ENCODE measurements at places on chromosomes 6 and 20. TPM values are rescaled to one million over a fixed set of nuclear protein-coding genes. Genes with fewer than 3 reads are reported as not detected.

GRCh38 chr6:27188061-27188884 lies 59.2 kb upstream of the PRSS16 start:
- H3K4me1 ChIP-seq, result peaks cover 11% of the 10 kb centered on the region
- peak; percentile 41 for DNase-seq
- H3K36me3 ChIP-seq, result no peaks in the 10 kb centered on the region

- no peak for DNase-seq
- peaks cover 73% of the 10 kb centered on the region for H3K4me1 ChIP-seq
- H3K4me3 ChIP-seq, result no peak overlapping the region
- H3K27ac ChIP-seq, result peak overlapping the region; percentile 76
- H3K36me3 ChIP-seq, result no peaks in the 10 kb centered on the region
Observed at GRCh38 chr6:42278131-42278853, 60.6 kb upstream of the MRPS10 start.

DNA sequence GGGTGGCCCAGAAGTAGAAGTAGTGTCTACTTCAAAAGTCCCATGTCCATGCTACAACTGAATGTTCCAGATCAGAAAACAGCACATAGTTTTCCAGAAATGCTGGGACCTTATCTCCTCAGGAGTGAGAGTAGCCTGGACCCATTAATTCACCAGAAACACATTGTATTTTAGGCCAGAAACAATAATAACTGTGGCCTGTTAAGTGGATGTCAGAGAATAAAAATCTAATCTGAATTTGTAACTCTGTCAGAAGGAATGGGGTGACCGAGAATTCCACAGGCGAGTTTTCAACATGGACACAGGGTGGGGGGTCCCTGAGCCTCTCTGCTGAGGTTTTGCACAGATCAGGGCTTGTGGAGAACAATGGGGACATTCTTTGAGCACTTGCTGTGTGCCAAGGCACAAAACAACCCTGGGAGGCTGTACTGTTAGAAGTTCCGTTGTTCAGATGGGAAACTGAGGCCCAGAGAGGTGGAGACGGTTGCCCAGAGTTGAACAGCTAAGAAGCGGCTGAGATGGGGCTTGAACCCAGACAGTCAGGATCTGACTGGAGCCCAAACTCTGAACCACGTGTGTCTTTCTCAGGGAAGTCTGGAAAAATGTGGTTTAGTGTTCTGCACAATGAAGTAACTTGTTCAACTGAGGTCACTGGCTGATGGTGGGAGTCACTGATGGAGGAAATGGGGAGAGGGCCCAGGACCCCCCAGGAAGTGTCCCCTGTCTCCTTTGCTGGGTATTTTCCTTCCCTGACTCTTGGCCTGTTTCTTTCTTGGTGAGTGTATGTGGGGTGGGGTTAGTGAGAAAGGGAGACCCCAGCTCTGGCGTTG lies 44.2 kb downstream of the SNAI1 start:
- no peaks in the 10 kb centered on the region for H3K36me3 ChIP-seq
- H3K27me3 ChIP-seq, result no peaks in the 10 kb centered on the region
- H3K4me1 ChIP-seq, result no peaks in the 10 kb centered on the region
- H3K4me3 ChIP-seq, result no peak overlapping the region
- no peak for DNase-seq

GRCh38 chr6:15622045-15622740 lies 40.6 kb downstream of the DTNBP1 start:
- H3K4me3 ChIP-seq, result no peak overlapping the region
- peaks cover 17% of the 10 kb centered on the region for H3K36me3 ChIP-seq
- H3K27ac ChIP-seq, result no peak overlapping the region
- H3K27me3 ChIP-seq, result no peaks in the 10 kb centered on the region

DNA sequence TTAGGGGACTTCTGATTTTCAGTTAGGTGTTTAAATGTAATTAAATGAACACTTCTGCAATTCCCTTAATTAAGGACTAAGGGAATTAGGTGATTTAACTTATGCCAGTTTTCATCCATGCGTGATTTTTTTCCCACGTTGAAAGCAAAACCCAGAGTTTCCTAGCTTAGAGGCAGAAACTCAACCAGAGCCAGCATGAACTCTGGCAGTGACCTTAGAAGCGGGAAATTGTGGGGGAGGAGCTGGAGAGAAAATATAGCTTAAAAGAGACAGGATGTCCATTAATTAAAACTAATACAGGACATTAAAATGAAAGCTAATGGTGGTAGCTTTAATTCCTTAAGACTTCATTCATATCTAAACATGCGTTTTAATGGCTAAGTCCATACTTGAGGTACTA lies 41.6 kb downstream of the IYD start:
- H3K36me3 ChIP-seq, result no peaks in the 10 kb centered on the region
- no peaks in the 10 kb centered on the region for H3K4me1 ChIP-seq
- DNase-seq, result no peak
- H3K4me3 ChIP-seq, result no peak overlapping the region
- H3K27ac ChIP-seq, result no peak overlapping the region

DNA sequence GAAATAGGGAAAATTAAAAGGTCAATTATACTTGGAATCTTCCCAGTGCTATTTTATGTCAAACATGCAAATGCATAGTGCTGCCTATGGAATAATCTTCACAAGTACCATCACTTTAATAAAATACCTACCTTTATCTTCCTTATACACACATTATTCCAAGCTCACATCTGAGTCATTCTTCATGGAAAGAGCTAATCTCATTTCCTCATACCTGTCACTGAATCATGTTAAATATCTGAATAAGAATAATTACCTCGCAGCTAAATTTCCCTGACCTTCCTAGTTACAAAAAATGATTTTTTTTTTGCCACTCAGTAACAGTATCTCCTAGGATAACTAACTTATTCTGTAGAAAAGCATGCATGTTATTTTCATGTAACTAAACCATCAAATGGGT lies 661.4 kb upstream of the HS3ST5 start:
- no peak overlapping the region for H3K27ac ChIP-seq
- no peaks in the 10 kb centered on the region for H3K36me3 ChIP-seq
- H3K4me1 ChIP-seq, result no peaks in the 10 kb centered on the region

- H3K4me3 ChIP-seq, result no peak overlapping the region
- H3K4me1 ChIP-seq, result no peaks in the 10 kb centered on the region
- no peak overlapping the region for H3K27ac ChIP-seq
- no peak for DNase-seq
- no peaks in the 10 kb centered on the region for H3K36me3 ChIP-seq
Observed at GRCh38 chr6:11527274-11527870, 10.2 kb upstream of the TMEM170B start.

- H3K27me3 ChIP-seq, result no peaks in the 10 kb centered on the region
- no peak overlapping the region for H3K4me3 ChIP-seq
- no peak for DNase-seq
- peaks cover 15% of the 10 kb centered on the region for H3K4me1 ChIP-seq
- H3K27ac ChIP-seq, result no peak overlapping the region
Observed at GRCh38 chr20:23155141-23155590, 69.0 kb upstream of the CD93 start.

- no peak overlapping the region for H3K4me3 ChIP-seq
- DNase-seq, result no peak
- peaks cover 25% of the 10 kb centered on the region for H3K4me1 ChIP-seq
- H3K27ac ChIP-seq, result no peak overlapping the region
- H3K27me3 ChIP-seq, result no peaks in the 10 kb centered on the region
Observed at GRCh38 chr6:156848533-156848932, 71.4 kb downstream of the ARID1B start.

GRCh38 chr20:32064667-32065066 lies 12.6 kb downstream of the HCK start:
- peaks cover 4% of the 10 kb centered on the region for H3K4me1 ChIP-seq
- no peaks in the 10 kb centered on the region for H3K36me3 ChIP-seq
- no peaks in the 10 kb centered on the region for H3K27me3 ChIP-seq

DNA sequence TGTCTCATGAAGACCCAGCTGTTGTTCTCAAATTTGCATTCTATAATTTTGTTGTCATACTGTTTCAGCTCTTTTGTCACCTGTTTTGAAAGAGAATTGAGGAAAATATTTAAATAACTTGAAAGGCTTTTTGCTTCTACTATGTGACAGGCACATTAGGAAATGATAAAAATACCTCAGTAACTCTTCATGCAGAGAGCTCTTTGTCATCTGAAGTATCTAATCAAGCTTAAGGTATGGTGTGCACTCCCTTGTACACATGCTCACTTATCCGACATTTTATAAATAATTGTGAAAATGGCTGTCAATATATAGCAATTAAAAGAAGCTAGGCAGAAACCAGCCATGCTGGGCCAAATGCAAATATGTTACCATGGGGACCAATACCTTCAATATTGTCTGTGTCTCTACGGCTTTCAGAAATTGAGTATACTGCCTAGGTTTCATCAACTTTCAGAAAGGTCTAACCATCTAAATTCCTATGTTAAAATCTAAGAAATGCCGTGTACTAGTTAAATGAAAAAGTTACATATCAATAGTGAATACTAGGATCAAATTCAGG lies 349.0 kb downstream of the RNGTT start:
- H3K27ac ChIP-seq, result no peak overlapping the region
- H3K4me1 ChIP-seq, result no peaks in the 10 kb centered on the region
- no peak overlapping the region for H3K4me3 ChIP-seq
- H3K27me3 ChIP-seq, result no peaks in the 10 kb centered on the region

DNA sequence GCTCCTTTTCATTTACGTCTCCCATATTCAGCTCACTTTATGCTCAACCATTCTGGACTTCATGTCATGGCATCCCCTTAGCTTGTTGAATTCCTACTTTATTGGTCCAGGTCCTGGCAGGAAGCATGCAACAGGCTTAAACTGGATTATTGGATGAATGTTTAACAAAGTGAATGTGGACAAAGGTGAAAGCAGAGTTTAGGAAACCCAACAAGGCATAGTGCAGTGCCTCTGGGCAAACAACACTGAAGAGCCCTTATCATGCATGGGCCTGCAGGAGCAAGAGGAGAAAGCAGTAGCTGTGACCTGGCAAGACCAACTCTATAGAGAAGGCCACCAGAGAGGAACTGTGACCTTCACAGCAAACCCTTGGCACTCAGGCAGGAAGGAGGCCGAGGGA lies 5.3 kb upstream of the ANKRD66 start:
- H3K4me3 ChIP-seq, result no peak overlapping the region
- no peak overlapping the region for H3K27ac ChIP-seq
- no peaks in the 10 kb centered on the region for H3K4me1 ChIP-seq
- H3K36me3 ChIP-seq, result no peaks in the 10 kb centered on the region
- H3K27me3 ChIP-seq, result peaks cover 2% of the 10 kb centered on the region

GRCh38 chr20:24875078-24875477 lies 74.0 kb upstream of the CST7 start:
- H3K27ac ChIP-seq, result no peak overlapping the region
- DNase-seq, result no peak
- H3K4me1 ChIP-seq, result no peaks in the 10 kb centered on the region
- H3K27me3 ChIP-seq, result no peaks in the 10 kb centered on the region
- no peak overlapping the region for H3K4me3 ChIP-seq
- H3K36me3 ChIP-seq, result no peaks in the 10 kb centered on the region

- no peak overlapping the region for H3K4me3 ChIP-seq
- no peaks in the 10 kb centered on the region for H3K27me3 ChIP-seq
- H3K27ac ChIP-seq, result no peak overlapping the region
- no peak for DNase-seq
- no peaks in the 10 kb centered on the region for H3K36me3 ChIP-seq
Observed at GRCh38 chr6:148379966-148380713, 37.5 kb downstream of the SASH1 start.

- no peaks in the 10 kb centered on the region for H3K36me3 ChIP-seq
- H3K27me3 ChIP-seq, result no peaks in the 10 kb centered on the region
- no peak for DNase-seq
Observed at GRCh38 chr20:22411627-22412450, 172.5 kb downstream of the FOXA2 start.

DNA sequence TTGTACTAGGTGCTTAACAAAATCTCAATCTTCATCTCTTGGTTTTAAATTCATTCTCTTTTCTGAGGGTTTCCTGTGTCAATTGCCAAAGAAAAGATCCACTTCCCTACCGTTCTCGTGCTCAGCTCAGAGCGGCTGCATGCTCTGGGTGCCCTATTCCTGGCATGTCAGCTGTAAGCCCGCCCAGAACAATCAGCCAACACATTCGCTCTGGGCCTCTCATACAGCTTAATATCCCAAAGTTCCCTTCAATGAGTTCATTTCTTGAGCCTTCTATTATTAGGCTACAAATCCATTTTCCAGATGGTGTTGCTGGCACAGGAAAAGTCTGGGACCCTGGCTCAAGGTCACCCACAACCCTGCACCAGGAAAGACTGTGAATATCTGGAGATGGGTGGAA lies 24.3 kb upstream of the LRFN2 start:
- H3K27ac ChIP-seq, result no peak overlapping the region
- H3K36me3 ChIP-seq, result no peaks in the 10 kb centered on the region
- H3K27me3 ChIP-seq, result peaks cover 4% of the 10 kb centered on the region
- no peak overlapping the region for H3K4me3 ChIP-seq

GRCh38 chr6:139932671-139933070 lies 558.2 kb upstream of the CITED2 start:
- no peaks in the 10 kb centered on the region for H3K27me3 ChIP-seq
- no peaks in the 10 kb centered on the region for H3K36me3 ChIP-seq
- H3K4me3 ChIP-seq, result no peak overlapping the region
- no peak overlapping the region for H3K27ac ChIP-seq

DNA sequence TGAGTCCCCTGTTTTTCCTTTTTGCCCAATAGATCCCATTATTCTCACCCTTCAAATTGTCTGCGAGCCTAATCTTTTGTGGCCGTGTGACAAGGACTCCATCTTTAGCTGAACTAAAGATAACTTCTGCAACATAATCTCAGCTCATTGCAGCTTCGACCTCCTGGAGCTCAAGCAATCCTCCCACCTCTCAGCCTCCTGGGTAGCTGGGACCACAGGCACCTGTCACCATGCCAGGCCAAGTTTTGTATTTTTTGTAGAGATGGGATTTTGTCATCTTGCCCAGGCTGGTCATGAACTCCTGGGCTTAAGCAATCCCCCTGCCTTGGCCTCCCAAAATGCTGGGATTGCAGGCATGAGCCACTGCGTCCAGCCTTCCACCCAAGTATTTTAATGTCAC lies 161.0 kb downstream of the GJA1 start:
- H3K27ac ChIP-seq, result no peak overlapping the region
- no peak overlapping the region for H3K4me3 ChIP-seq
- no peaks in the 10 kb centered on the region for H3K4me1 ChIP-seq

DNA sequence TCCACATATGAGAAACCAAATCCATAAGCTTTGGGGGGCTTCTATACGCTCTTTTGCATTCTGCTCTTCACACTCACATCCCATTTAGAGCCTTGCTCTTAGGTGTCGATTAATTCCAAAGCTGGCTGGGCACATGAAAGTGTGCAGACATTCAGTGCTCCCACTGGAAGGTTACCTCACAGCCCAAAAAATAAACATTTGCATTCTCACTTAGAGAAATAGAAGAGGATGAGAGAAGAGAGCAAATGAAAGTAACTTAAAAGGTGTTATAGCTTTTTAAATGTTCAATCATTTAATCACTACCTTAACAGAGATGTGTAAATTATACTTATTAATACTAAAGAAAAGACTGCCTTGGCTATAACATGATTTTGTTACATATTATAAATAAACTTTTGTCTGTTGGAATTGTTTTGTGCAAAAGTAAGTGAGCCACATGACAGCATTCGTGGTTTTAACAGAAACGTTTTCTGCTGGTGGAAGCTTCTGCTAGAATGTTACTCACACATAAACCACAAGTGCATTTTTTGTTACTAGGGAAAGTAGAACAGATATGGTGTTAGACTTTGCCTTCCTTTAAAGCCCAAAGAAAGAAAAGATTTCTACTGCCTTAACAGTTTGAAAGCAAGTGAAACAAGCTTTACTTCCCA lies 116.7 kb downstream of the SIM1 start:
- H3K27me3 ChIP-seq, result no peaks in the 10 kb centered on the region
- no peaks in the 10 kb centered on the region for H3K4me1 ChIP-seq
- H3K27ac ChIP-seq, result no peak overlapping the region
- H3K36me3 ChIP-seq, result no peaks in the 10 kb centered on the region
- H3K4me3 ChIP-seq, result no peak overlapping the region

DNAH8 gene
- total RNA-seq, result 0.10 TPM

PLA2G7 gene
- not detected for total RNA-seq

FERMT1 gene
- not detected for total RNA-seq

TMEM170B gene
- total RNA-seq, result 1.8 TPM

PPP1R14C gene
- total RNA-seq, result not detected

SLC22A2 gene
- not detected for total RNA-seq

SSTR4 gene
- total RNA-seq, result not detected

All from natural killer cell (primary cell).